ENCODE measurements at places on chromosomes 2 and 18.

GRCh38 chr2:96158554-96158940 is 13.3 kb upstream of the DUSP2 start:
- DNase-seq, result no peak

DNA sequence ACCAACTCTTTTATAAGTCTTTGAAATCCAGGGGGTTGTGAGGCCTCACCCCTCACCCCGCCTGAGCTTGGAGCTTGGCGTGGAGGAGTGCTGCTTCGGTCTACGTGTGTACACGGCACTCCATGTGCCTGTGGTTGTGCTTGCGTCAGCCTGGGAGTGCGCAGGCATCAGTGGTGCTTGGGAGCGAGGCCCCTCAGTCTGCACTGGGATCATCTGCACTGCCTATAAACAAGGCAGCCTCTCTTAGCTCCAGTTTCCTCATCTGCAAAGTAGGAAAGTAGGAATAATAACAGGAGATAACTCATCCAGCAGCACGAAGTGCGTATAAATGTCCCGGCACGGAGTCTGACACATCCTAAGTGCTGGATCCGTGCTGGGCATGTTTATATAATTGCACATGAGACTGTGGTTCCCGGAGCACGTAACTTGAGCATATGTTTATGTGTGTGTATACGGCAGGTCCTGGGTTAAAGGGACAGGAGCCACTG is 1.2 kb downstream of the GYPC start:
- DNase-seq, result peak; percentile 49

DNA sequence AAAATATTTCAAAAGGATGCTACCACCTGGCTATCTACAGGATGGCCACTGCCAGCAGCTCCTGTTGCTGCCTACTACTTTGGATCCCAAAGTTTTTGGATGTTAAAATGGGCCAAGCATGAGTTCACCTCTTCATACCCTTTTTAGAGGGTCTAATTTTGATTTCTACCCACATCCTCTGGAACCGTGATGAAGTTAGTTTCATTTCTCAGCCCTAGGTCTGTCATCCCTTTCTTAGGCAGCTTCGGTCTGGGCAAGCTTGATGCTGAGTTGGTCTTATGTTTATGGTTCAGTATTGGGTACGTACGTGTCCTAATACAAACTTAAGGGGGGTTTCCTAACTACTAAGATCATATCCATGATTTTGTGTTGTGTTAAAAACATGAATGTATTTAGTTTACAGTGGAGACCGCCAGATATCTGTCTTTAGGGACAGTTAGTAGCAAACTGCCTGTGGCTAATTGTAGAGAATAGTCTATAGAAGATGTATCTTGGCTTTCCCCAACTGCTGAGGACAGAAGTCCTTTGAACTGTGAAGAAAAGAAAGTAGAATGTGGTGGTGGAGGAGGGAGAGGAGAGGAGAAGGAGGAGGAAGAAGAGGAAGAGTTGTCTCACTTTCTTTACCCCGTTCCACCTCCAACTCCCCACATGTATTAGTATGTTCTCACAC is 184.9 kb downstream of the UBE2E3 start:
- DNase-seq, result peak; percentile 19

GRCh38 chr2:13682540-13683272 is 949.8 kb upstream of the LRATD1 start:
- no peak for DNase-seq

DNA sequence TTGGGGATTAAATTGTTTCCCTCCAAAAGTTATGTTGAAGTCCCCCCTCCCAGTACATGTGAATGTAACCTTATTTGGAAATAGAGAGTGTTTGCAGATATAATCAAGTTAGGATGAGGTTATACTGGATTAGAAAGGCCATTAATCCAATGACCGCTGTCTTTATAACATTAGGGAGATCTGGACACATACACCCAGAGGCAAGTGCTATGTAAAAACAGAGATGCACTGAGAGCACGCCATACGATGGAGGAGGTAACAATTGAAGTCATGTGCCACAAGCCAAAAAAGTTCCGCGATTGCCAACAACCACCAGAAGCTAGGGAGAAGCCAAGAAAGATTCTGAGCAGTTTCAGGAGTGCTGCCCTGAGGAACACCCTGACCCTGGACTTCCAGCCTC is 153.3 kb downstream of the RNF144A start:
- no peak for DNase-seq

DNA sequence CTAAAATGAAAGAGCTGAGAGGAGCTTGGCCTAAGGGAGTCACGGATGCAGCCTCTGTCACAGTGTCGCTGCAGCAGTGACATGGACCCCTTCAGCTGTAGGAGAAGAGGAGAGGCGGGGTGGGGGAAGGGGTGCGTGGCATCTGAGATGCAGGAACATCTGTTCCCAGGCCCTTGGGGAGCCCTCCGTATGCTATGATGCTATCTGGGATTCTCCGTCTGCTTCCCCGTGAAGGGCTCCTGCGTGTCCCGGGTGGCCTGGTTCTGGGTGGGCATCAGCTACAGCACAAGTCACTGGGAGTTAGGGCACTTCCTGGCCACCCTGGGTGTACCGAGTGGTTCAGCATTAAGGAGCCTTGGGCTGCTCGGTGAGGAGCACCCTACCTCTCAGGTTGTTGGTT is 35.6 kb upstream of the B3GNT7 start:
- no peak for DNase-seq

- no peak for DNase-seq
Measured at GRCh38 chr2:238499731-238500580, 73.2 kb downstream of the ASB1 start.

DNA sequence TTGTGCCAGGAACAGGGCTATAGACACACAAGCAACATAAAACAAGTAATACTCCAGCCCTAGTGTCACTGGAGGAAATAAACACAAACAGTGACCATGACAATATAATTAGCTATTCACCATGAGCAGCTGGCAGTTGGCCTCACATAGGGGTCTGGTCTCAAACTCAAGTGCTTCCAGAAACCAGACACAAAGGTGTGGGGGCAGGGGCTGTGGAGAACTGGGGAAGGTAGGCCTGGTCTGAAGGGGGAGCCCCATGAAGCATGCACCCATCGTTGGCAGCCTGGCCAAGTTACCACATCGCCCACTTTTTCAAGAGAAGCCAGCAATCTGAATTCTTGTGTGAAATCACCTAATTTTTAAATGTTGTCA is 49.5 kb upstream of the SP3 start:
- DNase-seq, result no peak

DNA sequence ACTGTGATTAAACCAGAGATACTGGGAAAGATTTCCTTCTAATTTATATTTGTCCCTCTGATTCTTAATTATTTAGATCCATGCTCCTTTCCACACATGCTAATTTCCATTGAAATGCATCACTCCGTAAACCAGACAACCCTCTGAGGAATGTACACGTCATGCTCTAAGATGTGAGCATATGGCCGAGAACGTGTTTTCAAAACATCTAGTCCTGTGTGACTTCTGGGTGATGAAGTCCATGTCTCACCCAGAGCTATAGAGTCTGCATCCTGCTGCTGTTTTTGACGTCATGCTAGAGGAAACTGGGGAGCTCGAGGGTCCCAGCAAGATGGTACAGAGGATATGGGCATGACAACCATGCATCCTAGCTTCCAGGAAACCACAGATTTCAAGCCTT is 53.6 kb downstream of the CAPN13 start:
- DNase-seq, result no peak

DNA sequence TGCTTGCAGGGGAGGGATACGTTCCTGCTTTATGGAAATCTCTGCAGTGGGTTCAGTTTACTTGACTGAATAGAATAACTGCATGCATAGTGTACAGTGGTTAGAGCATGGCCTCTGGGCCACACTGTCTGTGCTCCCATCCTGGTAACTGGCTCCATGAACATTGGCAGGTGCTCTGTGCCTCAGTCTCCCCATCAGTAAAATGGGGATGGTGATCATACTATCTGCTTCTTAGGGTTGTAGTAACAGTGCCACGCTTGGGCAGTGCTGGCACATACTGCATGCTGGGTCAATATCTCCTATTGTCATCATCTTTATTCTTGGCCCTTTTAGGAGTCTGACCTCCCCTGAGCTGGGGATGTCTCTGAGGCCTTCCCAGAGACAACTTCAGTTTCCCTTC is 117.3 kb downstream of the CTIF start:
- DNase-seq, result no peak

- peak; percentile 82 for DNase-seq
Measured at GRCh38 chr18:13608791-13609532, 117.4 kb downstream of the FAM210A start.
